Activated T-helper 1 cell treated with anti-CD3 and anti-CD28 coated beads, Interleukin-12 subunit alpha, Interleukin-12 subunit beta, Interleukin-2, Interleukin-4 antibody, amounts not matched to agents 30 ng/mL and 10 ng/mL and 1 ng/mL, durations not matched to agents 14 hours and 24 hours and 36 hours (primary cell): ENCODE measurements at places on chromosomes 11 and 22. TPM values are rescaled to one million over a fixed set of nuclear protein-coding genes. Genes with fewer than 3 reads are reported as not detected.

DNA sequence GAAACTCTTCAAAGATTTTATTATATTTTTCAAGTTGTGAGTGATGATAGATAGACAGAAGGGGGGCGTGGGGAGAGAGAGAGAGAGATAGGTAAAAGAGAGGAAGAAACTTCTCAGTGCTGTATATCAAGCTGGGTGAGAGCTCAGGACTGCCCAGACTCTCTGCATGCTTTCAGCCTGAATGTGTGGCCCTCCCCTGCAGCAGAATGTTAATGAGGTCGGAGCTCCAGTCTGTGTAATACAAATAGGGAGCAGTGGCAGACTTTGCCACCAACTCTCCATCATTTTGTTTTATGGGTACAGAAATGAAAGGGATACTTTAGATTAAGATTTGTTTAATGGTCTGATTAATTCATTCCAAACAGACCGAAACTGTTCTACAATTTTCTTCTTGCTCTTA is 752.8 kb downstream of the OPCML start:
- DNase-seq, result no peak
- H3K27ac ChIP-seq, result no peak overlapping the region
- H3K36me3 ChIP-seq, result no peaks in the 10 kb centered on the region
- H3K4me3 ChIP-seq, result no peak overlapping the region
- H3K4me1 ChIP-seq, result no peaks in the 10 kb centered on the region

DNA sequence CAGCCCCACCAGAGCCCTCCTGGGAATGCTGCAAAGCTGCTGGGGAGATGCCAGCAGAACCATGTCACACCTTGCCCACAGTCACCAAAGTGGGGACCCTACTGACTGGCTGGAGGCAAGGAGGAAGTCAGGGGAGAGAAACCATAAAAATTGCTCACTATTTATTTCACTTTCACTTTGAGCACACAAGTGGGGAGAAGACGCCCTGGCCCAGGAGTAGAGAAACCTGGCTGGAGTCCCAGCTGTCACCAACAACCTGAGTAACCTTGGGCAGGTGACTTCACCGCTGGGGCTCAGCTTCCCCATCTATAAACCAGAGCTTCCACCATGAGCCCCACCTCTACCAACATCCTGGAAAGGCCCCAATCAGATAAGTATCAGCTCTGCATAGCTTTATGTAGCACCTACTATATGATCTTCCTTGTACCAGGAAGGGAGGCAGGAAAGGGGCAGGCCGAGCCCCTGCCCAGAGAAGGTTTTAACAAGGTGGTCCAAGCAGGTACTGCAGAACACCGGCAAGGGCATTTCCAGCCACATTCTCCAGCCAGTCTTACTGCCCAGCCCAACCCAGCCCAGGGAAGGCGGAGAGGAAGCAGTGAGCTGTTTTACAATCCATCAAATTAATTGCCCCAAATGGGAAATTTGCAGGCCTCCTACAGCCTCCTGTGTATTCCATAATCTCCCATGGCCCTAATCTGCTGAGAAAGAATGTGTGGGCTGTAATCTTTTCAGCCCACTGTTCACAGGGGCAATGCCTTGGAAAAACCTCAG is 27.6 kb downstream of the PLEKHA7 start:
- DNase-seq, result peak; percentile 37
- no peaks in the 10 kb centered on the region for H3K36me3 ChIP-seq
- peaks cover 29% of the 10 kb centered on the region for H3K4me1 ChIP-seq
- peaks cover 2% of the 10 kb centered on the region for H3K27me3 ChIP-seq
- H3K4me3 ChIP-seq, result no peak overlapping the region

- no peak for DNase-seq
- H3K4me1 ChIP-seq, result no peaks in the 10 kb centered on the region
- no peaks in the 10 kb centered on the region for H3K36me3 ChIP-seq
- H3K27me3 ChIP-seq, result peaks cover 2% of the 10 kb centered on the region
- no peak overlapping the region for H3K27ac ChIP-seq
- H3K4me3 ChIP-seq, result no peak overlapping the region
Measured at GRCh38 chr11:1559111-1559951, 12.7 kb downstream of the DUSP8 start.

GRCh38 chr22:36887162-36887561 is 26.3 kb upstream of the CSF2RB start:
- peaks cover 2% of the 10 kb centered on the region for H3K27me3 ChIP-seq

DNA sequence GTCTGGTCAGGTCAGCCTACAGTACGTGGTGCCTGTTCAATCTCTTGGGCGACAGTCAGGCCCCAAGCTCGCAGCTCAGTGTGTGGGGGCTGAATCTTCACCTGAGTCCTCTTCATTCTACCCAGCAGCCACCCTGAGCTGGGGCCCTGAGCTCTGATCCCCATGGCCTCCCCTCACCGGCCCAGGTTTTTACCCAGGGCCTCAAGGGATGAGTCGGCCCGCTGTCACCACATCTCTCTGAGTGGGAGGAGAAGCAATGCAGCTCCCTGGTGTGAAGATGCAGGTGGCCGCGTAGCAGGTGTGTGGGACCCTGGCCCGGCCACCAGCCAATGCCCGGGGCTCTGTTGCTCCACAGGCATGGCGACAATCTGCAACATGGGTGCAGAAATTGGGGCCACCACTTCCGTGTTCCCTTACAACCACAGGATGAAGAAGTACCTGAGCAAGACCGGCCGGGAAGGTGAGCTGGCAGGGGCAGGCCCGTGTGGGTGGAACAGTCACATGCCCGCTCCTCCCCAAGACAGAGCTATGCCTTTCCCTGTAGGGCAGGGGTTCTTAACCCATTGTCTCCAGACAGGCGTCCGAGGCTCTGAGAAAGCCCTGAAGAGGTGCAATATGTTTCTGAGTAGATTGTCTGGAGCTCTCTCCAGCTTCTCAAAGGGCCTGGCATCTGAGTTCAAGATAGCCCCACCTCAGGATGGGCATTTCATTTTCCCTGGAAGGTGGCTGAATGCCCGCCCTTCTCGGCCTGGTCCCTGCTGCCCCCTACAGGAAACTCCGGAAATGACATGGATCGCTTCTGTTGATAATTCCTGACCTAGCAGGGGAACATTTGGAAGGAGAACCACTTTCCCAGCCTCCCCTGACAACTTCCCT is 26.9 kb downstream of the POLR3H start:
- no peak for DNase-seq
- no peaks in the 10 kb centered on the region for H3K4me1 ChIP-seq
- H3K27me3 ChIP-seq, result no peaks in the 10 kb centered on the region
- H3K4me3 ChIP-seq, result no peak overlapping the region
- H3K36me3 ChIP-seq, result peaks cover 9% of the 10 kb centered on the region

DNA sequence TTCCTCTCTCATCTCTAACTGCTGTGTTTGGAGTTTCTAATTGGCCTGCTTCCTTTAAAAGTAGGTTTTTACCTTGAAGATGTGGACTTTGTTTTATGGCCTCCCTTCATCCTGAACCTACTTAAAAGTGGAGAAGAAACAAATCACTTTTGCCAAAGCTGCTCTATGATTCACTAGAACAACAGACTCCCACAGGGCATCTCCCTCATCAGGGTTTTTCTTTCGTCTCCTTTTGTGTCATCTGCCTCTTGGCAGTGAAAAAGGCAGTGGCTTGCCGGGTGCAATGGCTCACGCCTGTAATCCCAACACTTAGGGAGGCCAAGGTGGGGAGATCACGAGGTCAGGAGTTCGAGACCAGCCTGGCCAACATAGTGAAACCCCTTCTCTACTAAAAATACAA is 186.6 kb upstream of the MTNR1B start:
- no peak overlapping the region for H3K4me3 ChIP-seq
- no peaks in the 10 kb centered on the region for H3K36me3 ChIP-seq
- H3K4me1 ChIP-seq, result no peaks in the 10 kb centered on the region
- peaks cover 4% of the 10 kb centered on the region for H3K27me3 ChIP-seq

DNA sequence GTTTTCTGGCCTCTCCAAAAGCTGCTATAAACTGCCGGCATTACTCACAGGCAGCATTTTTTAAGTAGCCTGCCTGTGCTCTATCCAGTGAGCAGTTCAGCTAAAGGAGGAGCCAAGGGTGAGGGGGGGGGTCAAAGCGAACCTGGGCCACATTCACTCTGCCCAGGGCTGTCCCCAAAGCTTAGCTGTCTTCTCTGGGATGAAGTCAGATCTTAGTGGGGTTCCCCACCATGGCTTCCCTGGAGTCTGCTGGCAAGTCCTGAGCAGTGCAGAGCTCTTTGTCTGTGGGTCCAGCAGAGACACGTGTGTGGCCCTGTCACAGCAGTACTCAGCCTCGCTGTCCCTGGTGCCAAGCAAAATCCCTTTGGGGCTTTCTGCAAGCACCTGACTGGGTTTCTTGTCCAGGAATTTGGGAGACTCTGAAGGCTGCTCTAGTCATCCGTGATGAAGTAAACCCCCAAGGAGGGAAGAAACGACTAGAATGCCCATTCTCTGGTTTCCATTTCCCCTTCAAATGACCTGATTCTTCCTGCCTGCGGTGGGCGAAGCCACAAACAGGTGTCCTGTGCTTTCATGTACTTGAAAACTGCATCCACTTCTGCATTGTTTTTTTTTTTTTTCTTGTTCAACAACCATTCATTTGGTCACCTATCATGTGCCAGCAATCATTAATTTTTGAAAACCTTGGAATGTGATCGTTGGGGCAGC is 2.6 kb downstream of the KCNJ5 start:
- peaks cover 58% of the 10 kb centered on the region for H3K27me3 ChIP-seq
- H3K27ac ChIP-seq, result no peak overlapping the region
- peaks cover 6% of the 10 kb centered on the region for H3K4me1 ChIP-seq
- no peaks in the 10 kb centered on the region for H3K36me3 ChIP-seq
- no peak for DNase-seq
- H3K4me3 ChIP-seq, result no peak overlapping the region

CNTF gene
- total RNA-seq, result 4.1 and 4.3 TPM in 2 replicates

PRDM11 gene
- total RNA-seq, result 1.3 and 2.2 TPM in 2 replicates

LINC01488 gene
- not detected in 2 replicates for total RNA-seq

STX3 gene
- 26.2 and 28.4 TPM in 2 replicates for total RNA-seq
